ENCODE measurements at places on chromosomes 3 and 15.

DNA sequence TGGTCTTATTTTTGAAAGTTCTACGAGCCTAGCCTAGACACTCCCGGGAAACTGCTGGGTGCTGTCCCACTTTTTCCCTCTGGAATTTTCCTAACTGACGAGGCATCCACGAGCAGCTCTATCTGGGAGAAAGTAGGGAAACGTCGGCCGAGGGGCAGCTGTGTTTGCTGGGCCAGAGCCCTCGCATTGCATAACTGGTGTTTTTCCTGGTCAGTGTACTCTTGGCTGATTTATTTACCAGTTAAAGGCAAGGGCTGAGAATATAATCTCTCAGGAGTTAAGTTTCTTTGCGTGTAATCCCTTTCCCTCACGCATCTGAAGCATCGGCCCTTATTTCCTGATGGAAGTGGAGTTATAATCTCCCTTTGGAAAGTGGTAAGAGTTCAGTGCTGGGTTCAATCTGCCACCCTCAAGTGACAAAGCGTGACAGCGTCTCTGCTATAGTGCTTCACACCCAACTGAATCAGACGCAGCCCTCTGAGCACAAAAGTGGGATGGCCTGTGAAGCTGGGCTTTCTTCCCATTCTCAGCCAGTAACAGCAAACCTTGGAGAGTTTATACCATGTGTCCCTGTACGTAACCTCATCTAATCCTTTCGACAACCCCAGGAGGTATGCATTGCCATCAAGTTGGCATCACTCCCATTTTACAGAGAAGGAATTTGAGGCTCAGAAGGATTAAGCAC is 311.5 kb downstream of the RORA start:
- DNase-seq = no peak

DNA sequence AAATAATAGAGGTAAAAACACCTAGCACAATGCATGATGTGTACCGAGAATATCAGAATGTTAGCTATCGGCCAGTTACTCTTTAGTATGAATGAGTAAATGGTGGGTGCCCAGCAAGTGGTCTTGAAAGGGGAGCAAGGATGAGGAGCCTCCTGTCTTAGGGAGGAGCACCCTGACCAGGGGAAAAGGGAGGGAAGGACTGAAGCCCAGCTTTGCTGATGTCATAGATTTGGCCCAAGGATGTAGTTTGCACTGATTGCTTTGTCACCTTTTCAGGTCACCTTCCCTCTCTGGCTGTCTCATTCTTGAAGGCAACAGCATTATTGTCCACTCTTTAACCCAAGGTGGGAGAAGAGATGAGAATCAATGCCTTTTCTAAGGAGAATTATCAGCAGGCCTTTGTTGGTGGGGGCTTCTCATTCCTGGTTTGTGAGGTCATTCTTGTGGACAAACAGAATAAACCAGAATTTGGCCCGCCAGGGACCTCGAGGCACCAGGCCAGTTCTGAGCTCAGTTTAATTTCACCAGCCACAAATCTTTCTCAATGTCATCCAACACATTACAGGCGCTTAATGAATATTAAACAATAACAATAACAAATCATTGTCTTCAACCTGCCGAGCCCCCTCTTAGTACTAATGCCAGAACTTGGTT is 231.3 kb downstream of the VPS13C start:
- DNase-seq = no peak

- no peak for DNase-seq
Measured at GRCh38 chr3:172135185-172135584, 95.8 kb downstream of the FNDC3B start.

GRCh38 chr15:22930782-22931484 is 49.2 kb downstream of the CYFIP1 start:
- DNase-seq = no peak

GRCh38 chr3:157443905-157444796 is 7.5 kb downstream of the PTX3 start:
- DNase-seq = no peak

- no peak for DNase-seq
Measured at GRCh38 chr3:149512073-149512782, 37.7 kb downstream of the TM4SF4 start.

GRCh38 chr15:38267421-38268022 is 14.9 kb downstream of the SPRED1 start:
- DNase-seq = no peak

DNA sequence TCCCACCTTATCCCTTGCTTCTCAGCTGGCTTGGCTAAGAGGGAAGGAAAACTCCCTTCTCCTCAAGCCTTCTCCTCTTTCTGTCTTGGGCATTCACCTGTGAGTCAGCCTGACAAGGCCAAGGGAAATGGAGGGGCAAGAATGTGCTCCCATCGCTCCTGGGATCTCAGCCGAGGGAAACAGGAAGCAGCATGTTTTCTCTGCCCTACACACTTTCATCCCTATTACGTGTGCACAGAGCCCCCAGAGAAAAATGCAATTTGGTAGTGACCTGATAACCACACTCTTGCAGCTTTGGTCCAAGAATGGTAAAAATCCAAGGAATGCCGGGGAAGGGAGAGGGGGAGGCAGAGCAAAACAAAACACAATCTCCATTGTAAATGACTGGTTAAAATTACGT is 32.9 kb upstream of the MTMR10 start:
- DNase-seq = no peak

- DNase-seq = no peak
Measured at GRCh38 chr3:16067837-16068471, 106.5 kb upstream of the GALNT15 start.

DNA sequence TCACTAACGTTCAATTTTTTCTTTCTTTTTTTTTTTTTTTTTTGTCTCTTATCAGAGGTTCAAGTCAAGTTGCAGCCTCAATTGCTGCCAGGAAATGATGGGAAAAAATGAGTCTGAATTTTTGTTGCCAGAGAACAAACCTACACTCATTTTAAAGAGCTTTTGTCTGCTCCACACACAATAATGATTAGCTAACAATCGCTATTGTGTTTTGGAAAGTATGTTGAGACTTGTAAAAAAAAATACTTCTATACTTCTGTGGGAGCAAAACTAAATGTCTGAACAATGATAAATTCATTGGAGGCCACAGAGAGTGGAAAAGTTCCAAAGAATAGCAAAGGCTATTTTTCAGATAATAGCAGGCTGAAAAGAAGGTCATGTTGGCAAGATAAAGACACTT is 176.3 kb upstream of the LMCD1 start:
- DNase-seq = no peak

GRCh38 chr3:142577696-142578328 is 721 bp downstream of the ATR start:
- DNase-seq = no peak

DNA sequence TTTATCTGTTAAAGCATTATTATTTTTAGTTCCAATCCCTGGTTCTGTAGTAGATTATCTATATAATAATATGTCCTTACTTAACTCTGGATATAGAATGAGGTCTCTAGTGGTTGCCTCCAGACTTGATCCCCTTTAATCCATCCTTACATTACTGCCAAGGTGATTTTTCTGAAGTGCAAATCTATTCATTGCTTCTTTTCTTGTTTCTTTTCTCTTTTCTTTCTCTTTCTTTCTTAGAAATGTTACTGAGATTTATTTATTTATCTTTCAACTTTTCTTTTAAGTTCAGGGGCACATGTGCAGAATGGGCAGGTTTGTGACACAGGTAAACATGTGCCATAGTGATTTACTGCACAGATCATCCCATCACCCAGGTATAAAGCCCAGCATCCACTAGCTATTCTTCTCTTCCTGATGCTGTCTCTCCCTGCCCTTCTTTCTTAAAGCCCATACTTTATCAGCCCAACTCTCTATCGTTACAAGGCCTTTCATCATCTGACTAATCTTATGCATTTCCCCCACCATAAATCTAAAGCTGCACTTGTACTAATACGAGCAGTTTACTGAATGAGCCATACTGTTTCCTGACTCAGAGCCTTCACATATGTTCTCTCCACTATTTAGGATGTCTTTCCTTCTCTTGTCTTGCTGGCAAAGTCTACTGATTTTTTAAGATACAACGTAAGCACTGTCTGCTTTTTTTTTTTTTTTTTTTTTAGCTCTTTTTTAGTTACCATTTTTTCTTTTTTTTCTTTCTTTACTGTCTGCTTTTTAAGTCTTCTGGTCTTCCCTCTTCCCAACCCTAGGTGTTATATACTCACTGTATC is 4.6 kb downstream of the GLCE start:
- no peak for DNase-seq

DNA sequence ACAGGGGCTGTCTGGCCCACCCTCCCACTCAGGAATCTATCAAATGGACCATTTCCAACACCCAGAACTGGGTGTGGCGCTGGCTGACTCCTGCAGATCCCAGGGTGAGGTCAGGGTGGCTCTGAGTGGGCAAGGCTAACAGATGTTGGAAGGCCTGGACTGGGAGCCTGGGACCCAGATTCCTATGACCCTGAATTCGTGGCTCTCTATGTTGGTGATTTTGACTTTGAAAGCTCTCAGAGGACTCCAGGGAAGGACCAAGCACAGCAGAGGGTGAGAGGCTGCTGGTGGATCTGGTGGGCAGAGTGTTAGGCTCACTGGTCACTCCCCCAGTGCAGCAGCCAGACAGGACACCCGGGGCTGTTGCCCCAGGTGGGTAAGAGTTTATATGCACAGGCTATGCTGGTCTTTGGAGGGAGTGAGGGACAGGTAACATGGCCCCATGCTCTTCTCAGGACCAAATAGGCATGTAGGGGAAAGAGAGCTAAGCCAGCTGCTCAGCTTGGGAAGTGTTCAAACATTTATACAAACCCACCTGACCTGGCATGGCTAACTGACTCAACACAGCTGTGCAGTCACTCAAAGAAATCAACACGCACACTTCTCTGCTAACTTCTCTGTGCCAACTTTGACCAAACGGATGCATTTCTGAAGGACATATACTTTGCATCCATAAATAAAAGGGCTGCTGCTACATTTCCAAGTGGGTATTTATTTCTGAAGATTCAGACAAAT is 62.6 kb upstream of the RAB6B start:
- no peak for DNase-seq

Data from activated gamma-delta T cell treated with anti-CD3 and anti-CD28 coated beads, Interleukin-2, amount 50 U/mL, for 16 hours (primary cell).